Activated CD4-positive, CD25-positive, alpha-beta regulatory T cell treated with anti-CD3 and anti-CD28 coated beads, Interleukin-2, amount 50 U/mL, for 72 hours (primary cell): ENCODE measurements at places on chromosomes 5 and 9.

- DNase-seq: no peak
These were observed 362.0 kb downstream of the SPOCK1 start for GRCh38 chr5:137136991-137137632.

DNA sequence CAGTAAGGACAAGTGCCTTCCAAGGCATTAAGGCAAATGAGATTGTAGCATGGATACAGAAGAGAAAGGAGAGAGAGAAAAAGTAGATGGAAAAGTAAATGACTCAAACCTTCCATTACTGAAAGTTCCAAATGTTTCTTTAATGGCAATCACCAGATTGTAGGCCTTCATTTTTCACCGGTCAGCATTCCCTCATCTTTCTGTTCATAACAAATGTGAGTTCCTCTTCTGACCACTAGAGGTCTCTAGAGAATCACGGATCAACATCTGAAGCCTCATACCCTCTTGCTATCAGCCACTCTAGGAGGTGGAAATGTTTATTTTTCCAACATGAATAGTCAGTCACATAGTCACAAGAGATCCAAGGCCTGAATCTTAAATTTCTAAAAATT is 73.6 kb upstream of the RPS23 start:
- DNase-seq: no peak

DNA sequence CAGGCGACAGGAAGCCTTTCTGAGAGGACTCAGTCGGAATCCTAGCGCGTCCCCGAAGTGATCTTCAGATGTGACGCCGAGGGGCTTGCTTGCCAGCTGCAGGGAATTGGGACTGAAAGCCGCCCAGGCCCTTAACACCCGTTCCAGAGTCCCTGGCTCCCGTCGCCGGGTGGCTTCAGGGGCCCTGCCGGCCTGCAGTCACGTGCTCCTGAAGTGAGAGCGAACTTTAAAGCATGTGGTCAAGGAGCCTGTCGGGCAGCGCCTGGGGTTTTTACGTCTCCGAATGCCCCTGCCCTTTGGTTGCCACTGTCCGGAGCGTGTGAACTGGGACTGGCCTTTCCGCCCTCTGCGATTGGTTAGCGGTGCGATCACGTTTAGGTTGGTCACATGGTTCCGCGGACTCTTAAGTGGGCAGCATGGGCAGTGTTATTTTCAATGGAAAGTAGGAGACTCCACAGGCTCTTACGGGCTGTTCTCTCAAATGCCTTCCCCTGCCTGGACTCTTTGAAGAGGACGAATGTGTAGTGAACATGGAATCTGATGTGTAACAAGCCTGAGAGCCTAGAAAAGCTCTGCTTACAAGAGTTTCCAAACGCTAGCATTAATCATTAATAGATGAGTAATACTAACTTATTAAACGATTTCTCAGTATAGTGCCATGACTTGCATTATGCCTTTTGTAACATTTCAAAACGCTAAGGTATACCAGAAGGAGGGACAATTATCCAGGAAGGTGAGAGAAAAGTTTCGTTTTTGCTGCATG is 1.9 kb downstream of the VLDLR start:
- no peak for DNase-seq

DNA sequence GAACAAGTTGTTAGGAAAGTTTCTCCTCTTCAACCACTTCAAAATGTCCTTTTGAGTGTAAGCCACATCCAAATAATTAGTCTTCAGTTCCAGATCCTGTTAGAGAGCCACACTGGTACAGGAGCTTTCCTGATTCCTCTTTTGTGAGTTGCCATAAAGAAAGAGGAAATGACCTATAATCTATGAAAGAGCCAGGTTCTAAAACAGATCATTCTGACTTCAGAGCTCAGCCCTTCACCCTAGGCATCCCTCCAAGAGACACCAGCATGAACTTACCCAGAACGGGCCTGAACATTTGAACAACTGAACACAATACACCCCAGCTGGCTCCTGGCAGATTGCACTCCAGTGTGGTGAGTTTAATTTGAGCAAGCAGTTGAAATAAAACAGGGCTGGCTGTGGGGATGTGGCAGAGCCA is 25.7 kb downstream of the SLC1A1 start:
- DNase-seq: no peak

- DNase-seq: no peak
These were observed 286.3 kb downstream of the ADGRV1 start for GRCh38 chr5:90844931-90845330.

DNA sequence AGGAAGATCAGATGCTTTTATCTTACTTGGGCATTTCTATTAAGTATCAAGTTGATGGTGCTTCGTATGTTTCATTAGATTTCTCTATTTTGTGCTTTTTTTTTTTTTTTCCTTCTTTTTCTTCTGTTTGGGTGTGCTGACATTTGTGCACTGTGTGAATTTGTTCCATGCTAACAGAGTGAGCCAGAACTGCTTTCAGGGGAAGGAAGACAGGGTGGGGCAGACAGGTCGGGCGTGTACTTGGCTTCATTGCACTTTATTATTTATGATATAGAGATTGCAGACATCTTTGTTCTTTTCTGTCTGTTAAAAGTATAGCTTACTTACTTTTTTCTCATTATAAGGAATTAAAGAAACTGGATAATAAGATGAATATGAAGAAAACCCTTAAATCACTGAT is 112.2 kb downstream of the FGF18 start:
- no peak for DNase-seq

DNA sequence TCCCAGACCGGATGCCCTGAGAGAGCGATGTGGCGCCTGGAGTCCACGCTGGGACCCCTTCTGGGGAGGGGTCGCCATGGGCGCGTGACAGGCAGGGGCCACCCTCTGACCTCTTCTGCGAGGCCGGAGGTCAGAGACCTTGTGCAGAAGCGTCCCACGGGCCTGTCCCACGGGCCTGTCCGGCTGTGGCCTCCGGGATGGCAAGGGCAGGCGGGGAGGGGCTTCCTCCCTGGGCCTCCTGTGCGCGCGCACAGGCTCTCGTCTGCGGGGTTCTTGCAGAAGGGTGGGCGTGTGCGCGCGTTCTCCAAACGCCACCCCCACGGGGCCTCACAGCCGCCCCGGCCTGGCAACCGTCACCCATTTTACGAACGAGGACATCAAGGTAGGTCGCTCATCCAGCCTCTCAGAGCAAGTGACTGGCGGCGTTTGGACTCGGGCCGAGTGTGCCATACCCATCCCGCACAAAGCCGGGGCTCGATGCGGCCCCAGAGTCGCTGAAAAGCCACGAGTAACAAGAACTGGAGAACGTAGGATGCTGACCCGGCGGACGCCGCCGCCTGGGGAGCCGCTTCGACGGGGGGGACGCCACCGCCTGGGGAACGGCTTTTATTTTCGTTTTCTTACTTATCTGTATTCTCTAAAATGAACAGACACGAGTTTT is 897 bp downstream of the AHRR start:
- DNase-seq: no peak

DNA sequence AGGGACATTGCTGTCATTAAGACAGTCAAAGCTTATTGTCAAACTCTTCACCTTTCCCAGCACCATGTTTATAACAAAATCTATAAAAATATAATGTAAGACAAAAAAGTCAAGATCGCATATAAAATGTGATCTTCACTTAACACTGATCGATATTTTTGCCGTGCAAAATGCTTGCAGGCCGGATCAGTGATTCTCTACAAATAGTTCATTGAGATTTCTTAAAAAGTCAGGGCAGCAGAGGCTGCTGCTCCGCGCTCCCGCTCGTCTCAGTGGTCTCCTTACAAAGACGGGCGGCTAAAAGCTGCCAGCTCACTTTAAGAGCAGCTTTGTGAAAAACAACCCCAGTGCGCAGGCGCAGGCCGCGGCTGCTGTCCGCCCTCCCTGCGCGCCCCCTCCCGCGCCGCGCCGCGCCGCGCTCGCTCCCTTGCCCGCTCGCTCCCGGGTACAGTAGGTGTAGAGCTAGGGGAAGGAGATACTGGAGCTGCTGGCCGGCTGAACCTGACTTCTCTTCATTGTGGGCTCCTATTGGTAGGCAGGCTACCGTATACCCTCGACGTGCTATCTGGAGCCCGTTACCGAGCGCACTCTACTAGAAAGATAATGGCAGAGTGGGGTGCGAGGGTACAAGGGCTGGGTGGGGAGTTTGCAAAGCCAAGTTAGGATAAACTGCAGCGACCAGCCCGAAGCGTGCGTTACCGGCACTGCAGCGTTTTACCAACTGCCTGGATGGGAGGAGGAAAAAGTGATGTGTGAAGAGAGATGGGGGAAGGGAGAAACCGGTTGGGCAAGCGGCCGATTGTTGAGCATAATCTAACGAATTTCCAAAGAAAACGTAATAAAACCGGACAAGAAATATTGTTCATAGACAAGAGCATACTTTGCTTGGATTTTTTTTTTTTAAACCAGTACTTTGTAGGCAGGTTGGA is at the start of gene ARRDC3:
TSS of gene ARRDC3 (minus strand) at position 291 of the 929 bp plus-strand sequence. CDS start at position 66, 225 bp downstream.
- DNase-seq: peak; percentile 98

GRCh38 chr5:1270933-1271914 is 23.6 kb downstream of the TERT start:
- no peak for DNase-seq

- no peak for DNase-seq
These were observed 182.0 kb downstream of the EBF1 start for GRCh38 chr5:158917731-158918130.
